ENCODE measurements at places on chromosomes 1 and 21.

GRCh38 chr1:94156096-94156625 lies 35.2 kb upstream of the ABCA4 start:
- no peak for DNase-seq

GRCh38 chr1:70353601-70354331 lies 756 bp downstream of the ANKRD13C start:
- peak; percentile 35 for DNase-seq

GRCh38 chr1:224524679-224525078 lies 90.1 kb upstream of the WDR26 start:
- DNase-seq = no peak

GRCh38 chr1:38127428-38127827 lies 80.8 kb upstream of the POU3F1 start:
- DNase-seq = no peak

DNA sequence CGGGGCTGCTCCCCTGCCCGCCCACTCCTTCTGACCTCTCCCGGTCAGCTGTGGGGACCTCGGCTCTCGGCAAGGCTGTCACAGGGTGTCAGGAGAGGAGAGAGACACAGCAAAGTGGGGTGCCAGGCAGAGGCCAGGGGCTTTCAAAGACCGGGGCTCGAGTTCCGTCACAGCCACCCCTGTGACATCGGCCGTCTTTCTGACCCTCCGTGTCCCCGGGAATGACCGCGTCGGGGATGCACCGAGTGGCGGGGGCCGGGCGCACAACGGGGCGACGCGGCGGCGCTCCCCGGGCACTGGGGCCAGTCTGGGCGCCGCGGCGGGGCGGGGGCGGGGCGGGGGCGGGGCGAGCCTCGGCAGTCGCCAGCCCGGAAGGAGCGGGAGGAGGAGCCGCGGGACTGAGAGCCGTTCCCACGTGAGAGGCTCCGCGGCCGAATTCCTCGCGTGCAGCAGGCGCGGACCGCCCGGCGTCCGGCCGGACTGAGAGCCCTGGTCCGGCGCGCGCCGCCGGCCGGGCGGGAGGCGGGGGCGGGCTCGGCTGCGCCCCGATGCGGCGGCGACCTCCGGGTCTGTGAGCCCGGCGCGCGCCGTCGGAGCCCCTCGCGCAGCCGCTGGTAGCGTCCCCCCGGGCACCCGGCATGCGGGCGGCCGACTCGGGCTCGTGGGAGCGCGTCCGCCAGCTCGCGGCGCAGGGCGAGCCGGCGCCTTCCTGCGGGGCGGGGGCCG lies 229.7 kb upstream of the TMEM51 start:
- DNase-seq = peak; percentile 51

GRCh38 chr21:21715266-21715969 lies 717.2 kb downstream of the NCAM2 start:
- no peak for DNase-seq

DNA sequence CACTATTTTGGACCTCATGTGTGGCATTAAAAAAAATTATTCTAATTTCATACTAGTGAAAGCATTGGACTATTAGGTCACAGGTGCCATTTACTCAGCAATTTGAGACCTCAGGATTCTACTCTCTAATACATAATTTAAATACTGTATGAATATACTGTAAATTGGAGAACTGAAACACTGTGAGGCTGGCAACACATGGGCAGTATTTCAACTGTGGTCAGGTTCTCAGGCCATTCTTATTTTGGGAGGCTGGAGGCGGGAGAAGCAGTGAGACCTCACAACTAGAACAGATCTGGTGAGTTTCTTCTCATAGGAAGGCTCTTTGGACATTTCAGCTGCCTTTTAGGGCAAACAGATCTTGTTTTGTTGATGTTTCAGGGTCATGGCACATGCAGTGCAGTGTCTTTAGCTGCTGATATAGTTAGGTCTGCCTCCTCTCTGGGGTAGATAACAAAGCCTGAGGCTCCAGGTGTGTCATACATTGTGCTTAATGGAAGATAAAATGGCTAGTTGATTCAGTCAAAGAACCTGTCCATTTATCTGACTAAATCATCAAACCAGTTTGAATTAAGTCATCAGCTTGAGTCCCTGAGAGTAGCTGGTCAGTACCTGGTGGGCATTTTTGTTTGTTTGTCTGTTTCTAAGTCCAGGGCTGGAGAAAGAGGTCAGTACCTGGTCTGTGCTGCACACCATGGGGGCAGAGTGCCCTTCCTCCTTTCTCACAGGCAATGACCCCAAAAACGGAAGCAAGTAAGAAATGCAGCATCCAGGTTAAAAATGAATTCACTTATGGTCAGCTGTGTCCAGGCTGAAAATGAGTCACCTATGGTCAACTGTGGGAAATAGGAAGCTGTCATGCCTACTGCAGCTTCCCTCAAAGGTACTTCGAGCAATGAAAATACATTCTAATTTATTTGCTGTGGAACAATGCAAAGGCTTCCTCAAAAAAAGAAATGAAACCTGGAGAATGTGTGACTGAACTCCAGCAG lies 216.2 kb downstream of the SDCCAG8 start:
- DNase-seq = no peak

DNA sequence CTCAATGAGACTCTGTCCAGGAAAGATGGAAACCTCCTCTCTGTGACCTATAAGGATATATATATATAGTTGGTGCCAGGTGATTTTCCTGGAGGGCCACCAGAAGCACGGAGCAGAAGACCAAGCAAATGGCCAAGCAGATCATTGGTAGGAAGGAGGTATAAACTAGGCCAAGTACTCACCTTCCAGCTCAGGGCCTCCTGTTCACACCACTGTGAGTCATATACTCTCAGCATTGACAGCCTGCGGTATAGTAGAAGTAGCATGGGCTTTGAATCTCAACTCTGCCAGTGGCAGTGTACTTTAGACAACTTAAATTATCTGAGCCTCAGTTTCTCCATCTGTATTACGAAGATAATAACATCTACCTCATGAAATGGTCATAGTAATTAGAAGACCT lies 15.4 kb downstream of the IL12RB2 start:
- DNase-seq = no peak

GRCh38 chr1:10941891-10942541 lies 70.4 kb upstream of the TARDBP start:
- DNase-seq = peak; percentile 86

DNA sequence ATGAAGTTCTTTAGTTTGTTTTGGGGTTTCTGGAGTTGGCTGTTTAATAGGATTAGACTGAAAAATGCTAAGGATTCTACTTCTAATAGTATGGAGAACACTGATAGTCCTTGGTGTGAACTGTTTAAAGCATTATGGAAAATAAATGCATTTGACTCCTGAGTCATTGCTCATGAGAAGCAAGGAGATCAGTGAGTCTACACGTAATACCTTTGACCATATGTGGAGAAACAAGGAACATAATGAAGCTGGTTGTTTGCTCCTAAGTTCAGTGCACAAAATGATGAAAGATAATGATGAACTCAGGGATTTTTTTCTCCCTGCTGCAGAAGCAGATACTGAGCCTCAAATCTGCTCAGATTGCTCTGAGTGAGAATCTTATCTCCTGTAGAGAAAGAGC lies 158.9 kb upstream of the COL11A1 start:
- no peak for DNase-seq
